ENCODE measurements at places on chromosomes 1 and 21.

DNA sequence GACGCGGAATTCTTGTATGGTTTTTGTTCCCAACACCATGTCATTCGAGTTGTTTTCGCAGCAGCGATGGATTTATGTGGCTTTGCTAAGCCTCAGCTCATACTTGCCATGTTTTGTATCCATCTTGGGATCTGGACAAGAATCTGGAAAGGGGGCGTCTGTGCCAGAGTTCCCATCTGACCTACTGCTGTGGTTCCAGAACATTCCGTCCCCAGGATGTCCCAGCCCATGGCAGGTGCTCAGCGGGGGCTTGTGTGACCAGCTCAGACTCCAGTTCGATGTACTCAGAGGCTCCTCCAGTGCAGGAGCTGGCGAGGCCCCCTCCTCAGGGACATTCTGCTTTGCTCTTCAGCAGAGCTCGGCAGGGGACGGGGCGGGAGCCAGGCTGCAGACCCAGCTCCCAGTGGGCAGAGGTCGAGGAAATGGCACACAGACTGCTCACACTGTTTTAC lies 24.0 kb upstream of the ADARB1 start:
- DNase-seq = no peak

DNA sequence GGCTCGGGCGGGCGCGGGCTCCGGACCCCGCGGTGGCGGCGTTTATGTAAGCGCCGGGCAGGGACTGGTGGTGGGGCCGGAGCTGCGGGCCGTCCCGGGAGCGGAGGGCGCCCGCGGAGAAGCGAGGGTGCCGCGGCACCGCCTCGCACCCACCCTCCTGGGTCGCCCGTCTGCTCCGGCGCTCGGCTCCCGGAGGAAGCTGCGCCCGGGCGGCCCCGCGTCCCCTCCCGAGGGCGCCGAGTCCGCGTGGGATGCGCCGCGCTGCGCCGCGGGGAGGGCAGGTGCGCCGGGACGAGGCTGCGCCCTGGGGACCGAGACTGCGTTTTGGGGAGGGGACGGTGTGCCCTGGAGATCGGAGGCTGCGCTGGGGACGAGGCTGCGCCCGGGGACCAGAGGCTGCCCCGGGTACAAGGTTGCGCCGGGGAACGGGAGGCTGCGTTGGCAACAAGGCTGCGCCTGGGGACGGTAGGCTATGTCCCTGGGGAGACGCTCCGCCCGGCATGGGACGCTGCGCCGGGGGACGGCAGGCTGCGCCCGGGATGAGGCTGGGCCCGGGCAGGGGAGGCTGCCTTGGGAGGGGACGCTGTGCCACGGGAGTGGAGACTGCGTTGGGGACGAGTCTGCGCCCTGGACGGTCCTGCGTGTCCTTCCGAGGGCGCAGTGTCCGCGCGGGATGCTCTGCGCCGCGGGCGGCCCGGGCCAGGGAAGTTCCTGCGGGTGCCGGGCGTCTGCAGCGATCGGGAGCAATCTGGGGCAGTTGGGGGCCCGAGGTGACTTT lies 627 bp downstream of the ADARB1 start:
- no peak for DNase-seq

- no peak for DNase-seq
Measured at GRCh38 chr21:42666023-42666747, 12.8 kb downstream of the PDE9A start.

DNA sequence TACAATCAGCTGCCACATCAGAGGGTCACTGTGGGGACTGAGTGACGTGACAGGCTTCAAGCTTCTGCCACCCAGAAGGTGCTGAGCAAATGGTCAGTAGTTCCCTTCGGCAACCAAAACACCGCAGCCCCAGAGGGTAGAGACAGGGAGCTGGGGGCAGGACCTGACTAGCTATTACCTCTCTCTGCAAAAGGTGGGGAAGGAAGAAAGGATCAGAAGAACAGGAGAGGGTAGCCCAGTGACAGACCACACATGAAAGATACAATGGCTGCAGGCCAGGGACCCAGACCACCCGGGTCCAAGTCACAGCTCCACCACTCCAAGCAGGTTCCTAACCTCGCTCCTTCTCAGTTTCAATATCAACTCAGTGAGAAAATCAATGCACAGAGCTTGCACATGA lies 377.1 kb downstream of the NPHP4 start:
- DNase-seq = no peak

- DNase-seq = no peak
Measured at GRCh38 chr1:16156848-16157495, 1.1 kb upstream of the EPHA2 start.

DNA sequence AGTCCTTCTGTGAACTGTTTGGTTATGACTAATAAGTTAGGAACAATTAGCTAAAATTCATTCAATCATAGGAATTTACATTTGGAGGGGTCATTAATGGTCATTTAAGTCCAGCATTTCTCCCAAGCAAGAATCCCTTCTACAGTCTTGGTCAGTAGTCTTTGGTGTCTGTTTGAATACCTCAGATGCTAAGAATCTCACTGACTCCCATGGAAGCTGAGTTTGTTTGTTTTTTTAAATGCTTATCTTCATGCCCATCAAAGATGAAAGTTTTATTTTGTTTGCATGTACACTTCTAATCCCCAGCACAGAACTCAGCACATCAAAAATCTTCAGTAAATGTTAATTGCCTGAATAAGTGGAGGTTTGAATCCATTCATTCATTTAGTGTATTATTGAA lies 41.3 kb upstream of the SLC44A3 start:
- DNase-seq = no peak

- no peak for DNase-seq
Measured at GRCh38 chr21:41894511-41894910, 15.4 kb upstream of the PRDM15 start.
